ENCODE measurements at places on chromosomes 5 and 9. TPM values are rescaled to one million over a fixed set of nuclear protein-coding genes. Genes with fewer than 3 reads are reported as not detected.

PCSK5 gene
- 6.4 TPM for total RNA-seq

ZNF608 gene
- total RNA-seq: 1.8 TPM

LTC4S gene
- total RNA-seq: 0.33 TPM

PCDHB2 gene
- total RNA-seq: 2.0 TPM

PCDHGB2 gene
- total RNA-seq: 1.2 TPM

HRCT1 gene
- 0.25 TPM for total RNA-seq

Data from uterine smooth muscle cell (primary cell).